Naive thymus-derived CD8-positive, alpha-beta T cell (primary cell): ENCODE measurements at places on chromosomes 12 and 14. TPM values are rescaled to one million over a fixed set of nuclear protein-coding genes. Genes with fewer than 3 reads are reported as not detected.

SDR9C7 gene
- not detected for total RNA-seq

DNA sequence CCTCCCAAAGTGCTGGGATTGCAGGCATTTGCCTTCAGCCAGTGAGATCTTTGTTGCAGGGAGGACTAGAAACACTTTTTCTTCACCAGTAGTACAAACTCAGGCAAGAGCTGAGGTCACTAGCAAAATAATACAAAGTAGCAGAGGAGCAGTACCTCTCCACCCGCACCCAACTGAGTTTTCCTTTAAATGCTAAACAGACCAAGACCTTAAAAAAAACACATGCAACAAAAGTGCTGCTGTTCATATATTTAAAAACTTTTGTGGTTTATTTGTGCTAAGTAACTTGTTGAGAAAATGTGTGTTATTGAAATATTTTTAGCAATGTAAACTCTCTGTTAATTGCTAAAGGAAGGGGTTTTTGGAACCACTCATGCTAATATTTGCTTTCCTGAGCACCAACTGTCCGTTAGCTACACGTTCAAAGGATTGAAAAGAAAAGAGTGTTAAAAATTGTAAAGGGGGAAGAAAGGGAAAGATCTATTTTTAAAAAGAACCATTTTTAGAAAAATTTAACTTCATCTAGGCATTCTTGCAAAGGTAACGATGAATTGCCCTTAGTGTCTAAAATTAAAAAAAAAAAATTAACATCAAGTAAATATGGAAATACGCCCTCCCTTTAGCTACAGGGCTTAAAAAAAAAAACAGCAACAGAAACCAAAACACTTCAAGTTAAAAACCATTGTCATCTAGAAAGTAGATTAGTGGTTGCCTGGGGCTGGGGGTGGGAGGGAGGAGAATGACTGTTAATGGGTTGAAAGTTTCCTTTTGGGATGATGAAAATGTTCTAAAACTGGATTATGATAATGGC is 114.0 kb upstream of the KRAS start:
- no peak for DNase-seq

GRCh38 chr12:85588221-85588620 is 248.0 kb downstream of the RASSF9 start:
- no peak for DNase-seq

DNA sequence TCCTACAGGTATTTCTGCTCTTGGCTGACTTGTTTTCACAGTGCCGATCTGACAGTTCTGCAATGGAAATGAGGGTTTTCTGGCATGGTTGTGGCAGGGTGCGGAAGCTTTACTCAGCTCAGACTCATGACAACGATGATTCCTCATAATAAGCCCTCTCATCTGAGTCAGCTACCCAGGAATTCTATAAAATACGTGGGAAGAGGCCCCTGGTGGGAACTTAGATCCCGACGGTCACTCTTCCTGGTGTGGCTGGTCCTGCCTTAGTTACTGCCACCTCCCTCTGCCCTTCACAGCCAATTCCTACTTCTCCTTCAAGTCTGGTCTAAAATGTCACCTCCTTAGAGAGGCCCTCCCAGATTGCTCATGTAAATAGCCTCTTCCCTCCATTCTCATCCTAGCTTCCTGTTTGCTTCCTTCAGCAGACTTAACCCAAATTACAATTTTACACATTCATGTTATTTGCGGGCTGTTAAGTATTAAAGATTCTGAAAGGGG is 104.2 kb upstream of the MAP1LC3B2 start:
- no peak for DNase-seq

DNA sequence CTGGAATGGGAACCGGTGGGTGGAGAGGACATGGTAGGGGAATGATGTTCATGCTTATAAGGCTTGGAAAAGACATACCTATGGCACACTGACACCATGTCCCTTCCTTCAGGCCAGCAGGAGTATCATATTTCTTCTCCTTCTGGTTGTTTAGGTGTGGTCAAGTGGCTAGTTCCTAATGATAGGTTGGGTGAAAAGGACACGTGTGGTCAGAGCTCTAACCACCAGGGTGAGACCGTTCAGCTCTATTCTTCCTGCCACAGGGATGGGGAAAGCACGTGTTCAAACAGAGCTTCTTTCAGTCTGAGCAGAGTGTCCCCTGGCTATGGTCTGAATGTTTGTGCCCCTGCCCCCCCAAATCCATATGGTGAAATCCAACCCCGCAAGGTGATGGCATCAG is 209.1 kb downstream of the PAX9 start:
- no peak for DNase-seq

- no peak for DNase-seq
Observed at GRCh38 chr12:113065126-113066007, 8.8 kb downstream of the DTX1 start.
